Left ventricle myocardium superior (tissue), 1 donor: ENCODE measurements at places on chromosomes 3 and 15. TPM values are rescaled to one million over a fixed set of nuclear protein-coding genes. Genes with fewer than 3 reads are reported as not detected.
A peak's percentile ranks its signal among the peaks of the same experiment; 100 is the strongest.

Gene GRAMD2A
- total RNA-seq: not detected

Gene TMEM40
- total RNA-seq: 2.8 TPM

GRCh38 chr3:146164971-146165769 lies 4.2 kb upstream of the PLOD2 start:
- no peak for DNase-seq

- DNase-seq: no peak
Measured at GRCh38 chr15:68447976-68448755, 16.2 kb upstream of the ITGA11 start.

DNA sequence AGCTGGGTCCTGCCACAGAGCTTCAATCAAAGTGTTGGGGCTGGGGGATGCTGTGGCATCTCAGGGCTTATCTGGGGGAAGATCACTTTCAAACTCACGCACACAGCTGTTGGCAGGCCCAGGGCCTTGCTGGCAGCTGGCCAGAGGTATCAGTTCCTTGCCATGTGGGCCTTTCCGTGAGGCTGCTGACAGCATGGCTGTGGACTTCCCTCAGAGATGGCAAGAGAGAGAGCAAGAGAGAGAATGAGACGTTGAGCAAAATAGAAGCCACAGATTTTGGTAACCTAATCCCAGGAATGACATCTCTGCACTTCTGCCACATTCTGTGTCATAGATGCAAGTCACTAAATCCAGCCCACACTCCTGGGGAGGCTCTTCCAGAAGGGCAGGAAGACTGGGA lies 91.0 kb downstream of the TPRG1 start:
- DNase-seq: peak; percentile 33

- DNase-seq: no peak
Measured at GRCh38 chr3:188270423-188270972, 116.5 kb downstream of the LPP start.

GRCh38 chr3:151866711-151867410 lies 6.6 kb upstream of the SUCNR1 start:
- no peak for DNase-seq

DNA sequence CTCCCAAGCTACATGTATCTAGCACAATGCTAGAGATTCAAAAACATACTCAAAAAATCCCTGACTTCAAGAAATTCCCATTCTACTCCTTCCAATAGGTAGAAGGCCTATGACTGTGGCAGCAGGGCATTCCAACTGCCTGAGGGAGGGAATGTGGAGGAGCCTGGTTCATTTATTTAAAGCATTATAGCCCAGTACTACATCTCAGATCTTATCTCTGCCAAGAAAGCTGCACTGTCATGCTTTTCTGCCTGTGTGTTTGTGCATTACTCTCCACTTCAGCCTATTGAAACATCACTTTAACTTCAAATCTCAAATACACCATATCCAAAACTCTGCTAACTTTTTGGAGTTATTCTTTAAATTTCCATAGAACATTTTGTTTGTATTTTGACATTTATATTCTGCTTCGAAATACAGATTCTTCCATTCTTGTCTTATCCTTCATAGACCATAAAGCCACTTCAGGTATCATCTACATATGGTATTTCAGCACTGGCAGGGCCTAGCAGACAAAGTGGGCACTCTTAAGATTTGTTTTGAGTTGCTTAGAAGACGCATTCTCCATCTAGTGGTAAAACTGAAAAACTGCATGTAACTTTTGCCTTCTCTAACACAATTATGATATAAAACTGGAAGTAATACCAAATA lies 59.1 kb upstream of the NEDD4 start:
- no peak for DNase-seq

DNA sequence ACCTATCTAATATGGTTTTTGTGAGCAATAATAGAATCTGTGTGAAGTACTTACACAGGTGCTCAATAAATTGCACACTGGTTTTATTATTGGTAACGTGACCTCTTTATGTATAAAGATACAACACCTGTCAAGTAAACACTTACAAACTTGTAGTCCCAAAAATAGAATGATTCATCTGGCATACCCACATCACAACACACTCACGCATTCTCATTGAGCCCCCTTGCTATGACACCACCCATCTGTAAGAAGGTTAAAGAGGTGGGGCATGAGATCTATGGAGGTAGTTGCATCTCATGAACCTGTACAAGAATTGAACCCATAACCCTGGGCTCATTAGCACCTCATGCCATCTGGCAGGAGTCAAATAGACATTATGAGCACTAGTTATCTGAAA lies 134.9 kb upstream of the THBS1 start:
- no peak for DNase-seq

GRCh38 chr15:45185903-45186770 lies 1.6 kb downstream of the SHF start:
- no peak for DNase-seq
